ENCODE measurements at places on chromosomes 2 and 18.

DNA sequence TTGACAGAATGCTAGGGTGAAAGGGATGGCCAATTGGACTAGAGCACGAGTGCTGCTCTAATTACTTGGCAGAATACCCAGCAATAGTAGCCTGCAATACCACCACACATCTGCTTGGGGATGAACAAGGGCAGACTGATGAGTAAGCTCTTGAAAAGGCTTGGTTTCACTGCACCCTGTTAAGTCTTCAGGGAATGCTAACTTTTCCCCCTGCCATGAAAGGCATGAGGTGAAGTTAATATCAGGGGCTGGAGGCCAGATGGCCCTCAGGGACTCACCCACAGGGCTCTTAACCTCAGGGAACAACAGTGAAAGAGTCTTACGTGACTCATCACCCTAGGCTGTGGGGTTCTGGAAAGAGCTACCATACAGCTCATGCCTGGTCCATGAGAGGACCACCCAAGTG, 51.7 kb upstream of the MYL1 start:
- DNase-seq, result no peak

- DNase-seq, result no peak
These were observed 9.6 kb downstream of the RRM2 start for GRCh38 chr2:10132043-10132575.

- DNase-seq, result no peak
These were observed 93.7 kb upstream of the ZNF516 start for GRCh38 chr18:76588601-76589226.

GRCh38 chr2:148132412-148132811, 111.5 kb downstream of the MBD5 start:
- DNase-seq, result no peak

DNA sequence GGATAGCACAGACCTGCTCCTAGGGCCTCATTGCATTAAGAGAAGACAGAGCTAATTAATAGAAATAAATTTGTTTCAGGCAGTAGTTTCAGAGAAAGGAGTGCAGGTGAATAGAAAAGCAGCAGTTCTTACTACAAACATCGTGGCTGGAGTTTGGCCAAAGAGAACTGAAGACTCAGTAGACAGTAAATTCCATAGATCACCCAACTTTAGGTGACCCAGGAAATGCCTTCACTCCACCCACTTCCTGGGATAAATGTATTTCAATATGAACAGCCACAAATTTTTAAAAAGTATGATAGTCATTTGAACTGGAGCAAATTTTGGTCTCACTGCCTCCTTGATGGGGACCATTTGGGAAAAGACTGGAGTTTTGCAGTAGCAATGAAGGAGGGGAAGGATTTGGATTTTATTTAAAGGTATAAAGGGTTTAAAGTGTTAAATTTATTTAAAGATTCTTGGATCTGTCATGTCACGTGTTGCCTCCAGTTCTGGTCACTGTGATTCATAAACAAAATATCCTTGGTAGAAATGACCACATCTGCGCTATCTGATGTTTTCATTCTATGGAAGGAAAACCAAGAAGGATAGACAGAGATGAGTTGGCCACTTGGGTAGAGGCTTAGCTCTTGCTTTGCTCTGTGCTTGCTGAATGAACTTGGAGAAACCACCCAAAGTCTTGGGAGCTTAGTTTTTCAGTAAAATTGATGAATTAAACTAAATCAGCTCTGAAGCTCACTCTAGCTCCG, 390.2 kb downstream of the THSD7B start:
- DNase-seq, result no peak

DNA sequence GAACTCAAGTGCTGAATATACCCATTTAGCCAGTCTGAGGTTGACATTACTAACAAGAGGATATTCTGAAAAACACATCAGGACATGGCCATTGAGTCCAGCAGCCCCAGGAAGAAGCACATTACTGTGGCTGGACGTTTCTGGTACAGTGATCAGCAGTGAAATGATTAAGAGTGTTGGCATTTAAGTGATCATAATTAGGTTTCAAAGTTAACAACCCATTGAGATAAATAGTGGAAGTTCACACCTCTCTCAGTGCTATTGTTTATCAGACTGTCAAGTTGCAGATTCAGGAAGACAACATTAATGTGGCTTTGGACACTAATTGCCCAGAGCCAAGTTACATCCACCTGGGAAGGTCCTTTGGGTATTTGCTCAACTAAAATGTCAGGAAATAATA, 139.5 kb upstream of the GAREM1 start:
- no peak for DNase-seq

GRCh38 chr2:231900486-231900942, 25.7 kb downstream of the NPPC start:
- peak; percentile 67 for DNase-seq

- DNase-seq, result peak; percentile 53
These were observed 125.7 kb downstream of the RBMS1 start for GRCh38 chr2:160367887-160368286.

GRCh38 chr2:174247474-174248186, 702 bp downstream of the OLA1 start:
- DNase-seq, result no peak

DNA sequence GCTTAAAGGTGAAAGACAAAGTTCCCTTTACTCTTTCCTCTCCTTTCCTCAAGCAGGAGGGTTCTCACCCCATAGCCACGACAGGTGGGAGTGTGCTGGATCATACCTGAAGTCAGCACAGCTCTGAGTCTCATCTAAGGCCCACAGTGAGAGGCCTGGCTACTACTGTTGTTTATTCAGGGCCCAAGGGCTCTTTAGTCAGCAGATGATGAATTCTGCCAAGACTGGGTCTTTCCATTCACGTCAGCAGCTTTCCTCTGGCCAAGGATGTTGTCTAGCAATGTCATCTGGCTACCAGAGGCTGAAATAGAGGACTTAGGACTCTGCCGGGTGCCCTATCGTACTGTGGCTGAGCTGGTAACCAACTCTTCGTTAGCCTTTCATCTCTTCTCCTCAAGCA, 308.4 kb upstream of the THUMPD2 start:
- no peak for DNase-seq

GRCh38 chr2:36478332-36478738, 119.6 kb downstream of the FEZ2 start:
- no peak for DNase-seq

- no peak for DNase-seq
These were observed 50.1 kb downstream of the MYCN start for GRCh38 chr2:15990151-15991101.

DNA sequence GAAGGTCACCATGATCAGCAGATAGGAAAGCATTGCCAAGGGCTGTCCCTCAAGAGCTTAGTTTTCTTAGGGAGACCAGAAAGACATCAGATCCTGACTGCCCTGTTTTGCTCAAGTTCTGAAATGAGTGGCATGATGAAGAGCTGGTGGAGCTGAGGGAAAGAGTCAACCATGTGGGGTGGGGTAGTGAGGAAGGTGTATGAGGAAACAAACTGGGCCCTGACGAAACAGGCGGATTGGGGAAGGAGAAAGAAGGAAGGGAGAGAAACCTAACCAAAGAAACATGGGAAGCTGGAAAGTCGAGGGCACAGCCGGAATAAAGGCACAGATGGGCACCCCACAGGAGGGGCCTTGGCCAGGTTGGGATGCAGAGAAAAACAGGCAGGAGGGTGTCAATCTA, 8.0 kb downstream of the TGOLN2 start:
- DNase-seq, result no peak

GRCh38 chr2:160055726-160056108, 6.7 kb downstream of the PLA2R1 start:
- DNase-seq, result no peak

GRCh38 chr2:135279209-135279608, 227.1 kb downstream of the RAB3GAP1 start:
- no peak for DNase-seq

DNA sequence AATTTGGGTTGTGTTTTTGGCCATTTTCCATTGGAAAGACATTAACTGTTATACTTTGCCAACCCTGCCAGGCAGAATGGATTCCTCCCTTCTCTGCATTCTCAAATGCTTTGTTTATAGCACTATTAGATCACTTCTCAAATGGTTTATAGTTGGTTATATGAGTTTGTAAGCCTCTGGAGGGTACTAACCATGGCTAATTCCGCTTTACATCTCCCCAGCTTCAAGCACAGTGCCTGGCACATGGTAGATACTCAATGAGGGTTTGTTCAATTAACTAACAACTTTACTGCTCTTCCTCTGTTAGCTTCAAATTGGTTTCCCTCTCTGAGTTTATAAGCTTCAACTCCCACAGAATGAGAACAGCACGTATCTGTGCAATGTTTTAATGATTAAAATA, 213.5 kb downstream of the SOX11 start:
- DNase-seq, result no peak

DNA sequence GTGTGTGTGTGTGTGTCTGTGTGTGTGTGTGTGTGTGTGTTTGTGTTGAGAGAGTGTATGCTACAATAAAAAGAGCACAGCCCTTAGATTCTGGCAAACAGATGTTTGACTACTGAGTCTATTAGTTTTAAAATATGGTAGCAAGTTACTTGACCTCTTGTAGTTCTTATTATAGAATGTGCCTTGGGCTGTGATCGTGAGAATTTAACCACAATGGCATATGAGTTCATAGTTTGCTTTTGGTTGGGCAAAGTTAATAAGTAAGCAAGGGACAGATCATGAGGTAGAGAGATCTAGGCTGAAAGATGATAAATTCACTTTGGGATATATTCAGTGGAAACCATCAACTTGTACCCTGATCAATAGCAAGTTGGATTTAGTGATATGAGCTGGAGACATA, 334.3 kb upstream of the VWC2L start:
- no peak for DNase-seq

GRCh38 chr18:48006415-48007175, 76.1 kb upstream of the SMAD2 start:
- DNase-seq, result peak; percentile 39

- no peak for DNase-seq
These were observed 66.5 kb downstream of the ALPK2 start for GRCh38 chr18:58562146-58562998.

DNA sequence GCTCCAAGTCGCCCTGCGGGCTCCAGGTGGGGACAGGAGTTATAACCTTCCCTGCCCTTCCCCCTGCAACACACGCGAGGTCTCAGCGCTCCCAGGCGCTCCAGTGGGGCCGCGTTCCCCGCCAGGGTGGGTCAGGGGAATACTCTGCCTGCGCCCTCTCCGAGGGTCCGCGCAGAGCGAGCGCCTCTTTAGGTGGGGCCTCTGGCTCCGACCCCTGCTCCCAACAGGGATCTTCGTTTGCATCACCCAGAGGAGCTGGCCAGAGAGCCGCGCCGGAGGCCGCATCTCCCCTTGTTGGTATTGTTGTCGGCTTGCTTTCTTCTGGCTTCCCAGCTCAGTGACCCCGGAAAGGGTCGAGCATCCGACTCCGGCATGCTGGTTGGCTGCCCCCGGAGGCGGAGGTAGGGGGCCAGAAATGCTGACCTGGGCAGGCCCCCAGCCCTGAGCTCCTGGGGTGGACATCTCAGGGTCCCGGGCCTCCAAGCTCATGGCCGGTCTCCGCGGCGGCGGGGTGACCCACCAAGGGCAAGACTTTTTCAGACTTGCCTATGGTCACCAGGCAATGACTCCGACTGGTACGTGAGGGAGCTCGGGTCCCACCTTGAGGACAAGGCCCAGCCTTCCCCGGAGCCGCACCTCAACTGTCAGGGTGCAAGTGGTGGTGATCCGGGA, 11.2 kb upstream of the EN1 start:
- no peak for DNase-seq

GRCh38 chr2:216315802-216316603, 56.3 kb downstream of the MARCHF4 start:
- no peak for DNase-seq

DNA sequence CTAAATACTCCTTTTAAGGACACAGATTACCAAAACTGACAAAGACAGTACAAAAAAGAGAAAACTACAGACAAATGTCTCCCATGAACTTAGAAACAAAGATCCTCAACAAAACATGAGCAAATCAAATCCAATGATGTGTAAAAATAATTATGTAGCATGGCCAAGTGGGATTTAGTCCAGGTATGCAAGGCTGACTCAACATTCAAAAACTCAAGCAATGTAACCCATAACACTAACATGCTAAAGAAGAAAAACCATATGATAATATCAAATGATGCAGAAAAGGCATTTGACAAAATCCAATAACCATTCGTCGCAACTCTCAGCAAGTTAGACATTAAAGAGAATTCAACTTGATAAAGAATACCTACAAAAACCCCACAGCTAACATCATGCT, 239.0 kb upstream of the KLHL29 start:
- DNase-seq, result no peak

GRCh38 chr2:141493936-141494335, 636.9 kb downstream of the LRP1B start:
- no peak for DNase-seq

DNA sequence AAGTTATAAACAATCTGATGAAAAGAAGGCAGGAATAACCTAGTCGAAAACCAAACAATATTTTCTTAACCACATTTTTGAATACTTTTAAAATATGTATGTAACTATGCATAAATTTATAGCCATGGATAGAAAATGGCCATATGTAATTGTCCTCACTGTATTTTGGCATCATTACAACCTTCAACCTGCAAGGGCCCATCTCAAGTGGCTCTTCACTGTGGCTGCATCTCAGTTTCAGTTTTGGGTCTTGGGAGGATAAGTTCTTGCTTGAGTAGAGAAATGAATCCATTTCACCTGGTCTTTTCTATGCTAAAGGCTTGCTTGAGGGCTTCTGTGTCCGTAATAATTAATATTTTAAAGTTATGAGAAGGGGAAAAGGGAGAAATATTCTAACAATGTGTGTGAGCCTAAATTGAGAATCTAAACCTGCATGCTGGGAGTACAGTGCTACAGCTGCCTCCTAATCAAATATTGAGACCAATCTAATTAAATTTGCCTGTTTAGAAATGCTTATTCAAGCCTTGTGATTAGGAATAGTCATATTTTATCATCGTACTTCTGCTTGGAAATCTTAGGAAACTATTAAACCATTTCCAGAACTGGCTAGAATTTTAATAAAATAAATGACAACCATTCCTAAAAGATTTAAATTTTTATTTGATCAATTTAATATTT, 92.5 kb downstream of the EML4 start:
- no peak for DNase-seq

GRCh38 chr18:64275593-64276300, 126.9 kb upstream of the LINC00305 start:
- DNase-seq, result no peak

DNA sequence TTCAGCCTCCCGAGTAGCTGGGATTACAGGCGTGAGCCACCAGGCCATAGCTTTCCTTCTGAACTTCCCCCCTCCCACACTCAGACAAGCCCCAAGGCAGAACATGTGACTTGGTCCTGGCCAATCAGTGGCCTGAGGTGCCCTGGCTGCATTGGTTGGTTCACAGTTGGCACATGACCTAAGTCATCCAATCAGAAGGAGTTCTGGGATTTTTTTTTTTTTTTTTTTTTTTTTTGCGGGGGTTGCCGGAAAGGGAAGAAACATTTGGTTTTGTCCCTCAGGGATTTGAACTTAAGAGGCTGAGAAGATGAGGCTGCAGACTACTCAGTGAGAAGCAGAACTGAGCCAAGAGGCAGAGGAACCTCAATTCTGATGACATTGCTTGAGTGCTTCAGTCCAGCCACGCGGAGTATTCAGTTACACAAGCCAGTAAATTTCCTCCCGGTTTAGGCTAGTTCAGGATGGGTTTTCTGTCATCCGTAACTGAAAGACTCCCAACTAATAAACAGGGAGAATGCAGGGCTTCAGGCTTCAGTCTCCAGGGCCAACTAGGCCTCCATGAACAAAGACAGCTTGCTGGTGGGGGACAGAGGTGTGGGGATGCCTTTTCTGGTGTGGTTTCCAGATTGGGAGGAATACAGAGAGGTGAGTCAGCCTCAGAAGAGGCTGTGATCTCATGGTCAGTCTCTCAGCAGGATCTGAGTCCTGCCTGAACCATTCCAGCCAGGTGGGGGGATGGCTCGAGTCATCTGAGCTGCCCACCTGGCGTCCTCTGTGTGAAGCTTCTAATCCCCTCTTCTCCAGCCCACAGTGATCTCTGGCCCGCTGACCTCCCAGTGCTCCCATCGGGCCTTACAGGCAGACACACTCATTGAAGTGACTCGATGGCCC, 9.2 kb downstream of the PTMA start:
- no peak for DNase-seq

All from right forelimb (tissue), 1 donor.